ENCODE measurements at places on chromosomes 2 and 18.

GRCh38 chr2:31931916-31932315, 78.9 kb downstream of the MEMO1 start:
- no peak for DNase-seq

DNA sequence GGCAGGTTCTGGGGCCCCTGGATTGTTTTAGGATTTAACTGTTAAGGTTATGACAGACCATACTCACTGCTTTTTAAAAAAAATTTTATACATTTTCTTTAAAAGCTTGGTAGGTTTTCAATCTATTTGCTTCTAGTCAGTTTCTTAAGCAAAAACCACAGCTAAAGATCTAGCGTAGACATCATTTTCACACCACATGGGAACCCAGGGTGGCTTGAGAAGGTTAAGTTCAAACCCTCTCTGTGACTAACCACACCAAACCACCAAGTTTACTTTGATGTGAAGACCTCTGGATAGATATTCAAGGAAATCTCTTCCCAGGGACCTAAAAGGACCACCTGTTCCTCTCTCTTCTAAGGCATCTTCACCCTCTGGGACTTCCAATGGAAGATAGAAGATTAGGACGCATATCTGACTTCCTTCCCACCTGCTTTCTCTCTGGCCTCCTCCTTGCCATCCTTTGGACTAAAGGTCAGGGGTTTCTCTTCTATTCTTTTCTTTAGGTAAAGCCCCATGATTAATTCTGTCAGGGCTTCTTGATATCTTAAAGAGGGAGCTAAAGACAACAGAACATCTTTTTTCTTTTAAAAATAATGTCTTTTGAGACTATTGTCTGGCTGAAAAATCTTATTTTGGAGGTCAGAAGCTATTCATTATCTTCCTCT, 32.3 kb downstream of the FOSL2 start:
- no peak for DNase-seq

- no peak for DNase-seq
These were observed 11.2 kb upstream of the FN1 start for GRCh38 chr2:215447056-215447455.

DNA sequence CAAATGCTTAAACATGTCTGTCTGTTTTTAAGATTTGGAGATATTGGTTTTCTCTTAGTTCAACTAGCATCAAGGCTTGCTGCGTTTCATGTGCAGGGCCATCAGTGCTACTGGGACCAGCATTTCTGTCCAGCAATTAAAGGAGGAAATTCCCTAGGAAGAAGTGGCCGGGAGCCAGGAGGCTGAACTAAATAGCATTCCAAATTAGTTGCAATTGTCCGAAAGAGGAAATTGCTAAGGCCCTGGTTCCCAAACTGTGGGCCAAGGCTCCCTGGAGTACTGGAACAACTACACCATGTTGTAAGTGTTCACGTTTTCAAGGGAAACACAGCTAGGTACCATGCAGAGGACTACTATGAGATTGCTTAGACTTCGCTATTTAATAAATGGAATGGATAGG, 257.9 kb downstream of the PTPRM start:
- DNase-seq, result no peak

DNA sequence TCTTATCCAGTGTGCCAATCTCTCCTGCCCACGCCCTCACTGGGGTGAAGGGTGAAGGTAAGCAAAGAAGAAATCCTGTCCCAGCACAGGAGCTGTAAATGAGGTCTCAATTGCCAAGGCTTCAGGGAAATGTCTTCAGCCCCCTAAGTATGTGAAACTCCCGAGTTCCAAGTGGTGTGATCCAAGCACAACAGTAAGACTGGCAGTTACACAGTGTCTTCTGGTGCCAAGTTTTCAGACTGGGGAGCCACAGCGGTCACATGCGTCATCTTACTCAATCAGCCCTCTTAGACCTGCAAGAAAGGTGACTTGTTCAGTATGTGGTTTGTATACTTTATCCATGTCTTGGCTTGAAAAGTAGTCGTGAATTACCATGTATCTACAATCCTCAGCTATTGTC, 55.0 kb upstream of the SPRED2 start:
- no peak for DNase-seq

GRCh38 chr2:68182902-68183301, 25.2 kb downstream of the PNO1 start:
- no peak for DNase-seq

DNA sequence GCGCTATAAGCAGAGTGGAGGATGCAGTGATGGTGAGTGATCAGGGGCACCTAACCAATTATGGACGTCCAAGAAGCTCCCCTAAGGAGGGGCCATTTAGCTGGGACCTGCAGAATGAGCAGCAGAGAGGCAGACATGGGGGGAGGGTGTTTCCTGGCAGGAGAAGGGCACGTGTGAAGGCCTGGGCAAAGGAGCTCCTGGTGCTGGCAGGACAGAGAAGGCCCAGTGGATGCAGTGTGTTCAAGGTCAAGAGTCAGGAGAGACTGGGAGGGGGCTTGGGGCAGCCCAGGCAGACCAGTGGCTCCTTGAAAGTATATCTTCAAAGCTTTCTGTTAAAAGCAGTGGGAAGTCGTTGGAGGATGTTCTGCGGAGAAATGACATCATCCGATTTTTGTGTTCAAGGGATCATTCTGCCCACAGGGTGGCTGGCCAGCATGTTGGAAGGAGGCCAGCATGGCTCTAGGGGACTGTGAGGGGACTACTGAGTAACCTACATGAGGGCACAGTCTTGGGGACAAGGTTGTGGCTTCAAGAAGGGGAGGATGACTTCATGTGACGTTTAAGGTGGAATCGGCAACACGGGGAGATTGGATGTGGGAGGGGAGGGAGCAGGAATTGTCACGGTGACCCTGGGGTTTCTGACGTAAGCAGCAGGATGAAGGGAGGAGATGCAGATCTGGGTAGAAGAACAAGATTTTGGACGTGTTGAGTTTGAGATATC, 9.0 kb upstream of the CIB4 start:
- no peak for DNase-seq

DNA sequence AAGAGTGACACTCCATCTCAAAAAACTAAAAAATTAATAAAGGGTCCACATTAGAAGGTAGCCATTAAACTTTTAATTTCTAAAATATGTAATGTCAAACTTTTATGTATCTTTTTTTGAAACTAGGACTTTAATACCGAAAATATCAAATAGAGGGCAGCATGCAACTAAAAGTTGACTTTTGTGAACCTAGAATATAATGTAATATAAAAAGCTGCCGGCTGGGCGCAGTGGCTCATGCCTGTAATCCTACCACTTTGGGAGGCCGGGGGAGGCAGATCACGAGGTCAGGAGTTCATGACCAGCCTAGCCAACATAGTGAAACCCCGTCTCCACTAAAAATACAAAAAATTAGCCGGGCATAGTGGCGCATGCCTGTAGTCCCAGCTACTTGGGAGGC, 62.8 kb downstream of the INO80D start:
- DNase-seq, result no peak

- no peak for DNase-seq
These were observed 47.6 kb upstream of the PTH2R start for GRCh38 chr2:208358758-208359631.

DNA sequence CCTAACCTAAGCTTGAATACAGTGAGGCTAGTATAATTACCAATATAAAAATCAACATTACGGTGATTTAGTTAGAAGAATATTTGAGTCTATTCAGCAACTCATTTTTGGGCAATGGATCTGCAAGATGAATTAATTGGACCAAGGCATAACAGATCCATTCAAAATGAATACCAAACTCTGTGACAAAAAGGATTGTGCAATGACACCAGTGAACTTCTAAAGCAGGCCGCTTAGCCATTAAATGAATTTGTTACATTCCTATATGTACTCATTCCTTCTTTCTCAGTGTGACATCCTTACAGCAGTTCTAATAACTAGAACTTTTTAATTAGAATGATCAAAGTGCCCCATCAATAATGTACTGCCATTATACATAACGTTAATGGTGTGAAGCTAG, 44.3 kb downstream of the ZC3H15 start:
- no peak for DNase-seq

DNA sequence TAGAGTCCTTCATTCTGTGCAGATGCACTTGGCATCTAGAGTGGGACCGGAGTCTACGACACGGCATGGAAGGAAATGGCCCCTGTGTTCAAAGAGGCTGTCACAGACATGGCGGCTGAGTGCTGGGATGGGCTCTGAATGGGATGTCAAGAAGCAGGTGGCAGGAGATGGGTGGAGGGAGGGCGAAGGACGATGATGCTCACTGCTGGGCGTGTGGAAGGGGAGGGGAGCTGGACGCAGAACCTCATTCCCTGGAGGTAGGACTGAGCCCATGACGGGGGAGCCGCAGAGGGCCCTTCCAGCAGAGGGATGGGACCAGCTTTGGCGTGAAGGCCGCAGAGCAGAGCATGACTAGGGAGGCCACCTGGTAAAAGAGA, 18.8 kb upstream of the ALPI start:
- no peak for DNase-seq

DNA sequence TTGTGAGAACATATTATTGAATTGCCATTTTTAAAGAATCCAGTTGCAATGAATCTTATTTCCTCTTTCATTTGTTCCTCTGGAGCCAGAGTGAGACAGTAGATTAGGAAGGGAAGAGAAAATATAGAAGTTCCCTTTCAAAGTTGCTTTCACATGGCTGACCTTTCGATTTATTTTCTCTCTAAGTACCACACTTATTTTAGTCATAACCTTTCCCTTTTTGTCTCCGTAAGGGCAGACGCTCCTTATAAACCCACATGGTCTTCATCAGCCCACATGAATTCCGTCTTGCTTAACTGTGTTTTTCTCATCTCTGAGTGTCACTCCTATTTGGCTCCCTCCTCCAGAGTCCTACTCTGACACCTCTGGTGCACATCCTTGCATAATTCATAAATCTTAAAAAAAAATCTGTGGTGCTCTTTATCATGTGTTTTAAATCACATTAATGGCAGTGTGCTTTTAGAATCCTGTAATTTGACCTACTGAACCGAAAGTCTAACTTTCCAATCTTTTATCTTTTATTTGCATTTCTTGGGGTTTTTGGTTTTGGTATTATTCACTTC, 38.5 kb upstream of the ZNF396 start:
- DNase-seq, result no peak

GRCh38 chr2:207974216-207974605, 51.1 kb downstream of the PLEKHM3 start:
- DNase-seq, result no peak

- DNase-seq, result no peak
These were observed 28.8 kb downstream of the SETBP1 start for GRCh38 chr18:44709307-44710126.

DNA sequence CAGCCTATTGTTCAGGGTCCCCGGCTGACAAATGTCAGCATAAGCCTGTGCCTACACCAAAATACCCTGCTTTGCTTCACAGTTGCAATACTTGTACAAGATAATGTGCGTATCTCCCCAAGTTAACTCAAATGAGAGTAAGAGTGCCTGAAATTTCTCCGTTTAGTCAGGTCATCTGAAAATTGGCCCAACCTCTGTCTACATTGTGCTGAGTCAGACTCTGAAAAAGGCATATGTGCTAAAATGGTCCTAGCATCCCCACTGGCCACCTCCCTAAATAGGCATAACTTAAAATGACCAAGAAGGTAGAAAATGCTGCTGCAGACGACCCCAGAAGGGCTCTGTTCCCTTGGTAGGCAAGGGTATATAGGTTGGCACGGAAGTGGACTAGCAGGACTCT, 1653.8 kb upstream of the DDX18 start:
- DNase-seq, result no peak

DNA sequence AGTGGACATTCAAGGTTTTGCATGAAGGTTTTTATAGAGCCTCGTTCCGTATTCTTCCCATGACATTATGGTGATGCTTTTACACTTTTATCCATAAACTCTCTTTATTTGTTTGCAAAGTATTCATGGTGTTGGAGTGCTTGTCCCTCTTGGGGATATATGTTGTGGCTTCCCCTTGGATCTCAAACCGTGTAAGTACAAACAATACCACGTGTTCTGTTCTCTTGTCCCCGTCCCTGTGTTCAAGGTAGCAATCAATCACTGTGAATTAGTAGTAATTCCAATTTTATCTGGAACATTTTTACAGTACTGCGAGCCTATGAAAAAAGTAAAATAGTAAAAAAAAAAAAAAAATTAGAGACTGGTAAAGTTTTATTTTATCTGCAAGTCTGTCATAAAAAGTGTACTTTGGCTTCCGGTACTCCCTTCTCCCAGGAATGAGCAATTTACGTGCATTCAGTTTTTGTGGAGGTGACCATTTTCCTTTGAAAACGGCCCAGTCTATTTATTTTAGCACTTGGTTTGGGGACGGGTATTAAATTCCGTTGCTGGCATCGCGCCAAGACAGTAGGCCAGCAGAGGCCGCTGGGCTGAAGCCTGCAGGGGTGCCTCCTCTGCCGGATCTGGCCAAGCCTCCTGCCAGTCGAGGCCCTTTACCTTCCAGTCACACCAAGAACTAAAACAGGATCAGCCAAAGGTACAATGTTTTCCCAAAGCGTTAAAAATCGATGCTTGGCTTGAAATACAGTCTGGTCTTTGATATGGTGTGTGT, 175.7 kb downstream of the SOCS6 start:
- no peak for DNase-seq

DNA sequence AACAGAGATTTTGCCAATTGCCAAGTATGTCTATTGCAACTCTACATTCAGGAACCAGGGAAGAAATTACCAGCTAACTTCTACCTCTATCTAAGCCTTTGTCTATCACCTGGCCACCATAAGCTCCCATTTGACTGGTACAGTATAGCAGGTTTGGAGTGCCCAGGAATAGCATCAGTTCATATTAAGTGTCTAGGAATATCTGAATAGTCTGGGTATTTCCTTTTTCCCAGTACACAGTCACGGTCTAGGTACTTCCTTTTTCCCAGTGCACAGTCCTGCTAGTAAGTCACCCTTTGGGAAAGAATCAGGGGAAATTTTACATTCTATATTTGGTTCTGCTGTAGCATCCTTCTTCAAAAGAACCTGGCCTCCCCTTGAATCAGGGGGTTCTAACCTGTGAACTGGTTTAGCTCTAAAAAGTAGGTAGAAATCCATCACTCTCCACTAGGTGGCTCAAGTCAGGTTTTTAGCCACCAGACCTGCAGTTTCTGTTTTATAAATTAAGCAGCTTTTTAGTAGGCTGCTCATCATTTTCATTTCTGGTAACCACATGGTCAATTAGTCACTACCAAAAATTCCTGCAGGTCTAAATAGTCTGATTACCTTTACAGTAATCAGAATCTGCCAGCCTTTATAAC, 49.3 kb upstream of the DNAJC10 start:
- no peak for DNase-seq

DNA sequence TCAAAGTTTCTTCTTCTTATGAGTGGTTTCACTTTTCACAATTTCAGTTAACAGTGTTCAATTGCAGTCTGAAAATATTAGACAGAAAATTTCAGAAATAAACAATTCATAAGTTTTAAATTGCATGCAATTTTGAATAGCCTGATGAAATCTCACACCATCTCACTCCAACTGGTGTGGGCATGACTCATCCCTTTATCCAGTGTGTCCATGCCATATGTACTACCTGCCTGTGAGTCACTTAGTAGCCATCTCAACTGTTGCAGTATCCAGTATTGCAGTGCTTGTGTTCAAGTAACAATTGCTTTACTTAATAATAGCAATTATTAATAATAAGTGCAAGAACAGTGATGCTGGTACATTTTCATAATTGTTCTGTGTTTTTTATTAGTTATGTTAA, 1202.5 kb downstream of the DSC3 start:
- DNase-seq, result no peak

GRCh38 chr2:102615620-102616436, 3.5 kb upstream of the SLC9A2 start:
- DNase-seq, result peak; percentile 7

- peak; percentile 21 for DNase-seq
These were observed 31.9 kb upstream of the GALNT14 start for GRCh38 chr2:31170071-31170698.

GRCh38 chr2:104845946-104846785, 7.7 kb upstream of the POU3F3 start:
- no peak for DNase-seq

GRCh38 chr2:61736953-61737352, 116.9 kb downstream of the FAM161A start:
- no peak for DNase-seq
